Kidney epithelial cell (primary cell): ENCODE measurements at places on chromosomes 7 and 10.

DNA sequence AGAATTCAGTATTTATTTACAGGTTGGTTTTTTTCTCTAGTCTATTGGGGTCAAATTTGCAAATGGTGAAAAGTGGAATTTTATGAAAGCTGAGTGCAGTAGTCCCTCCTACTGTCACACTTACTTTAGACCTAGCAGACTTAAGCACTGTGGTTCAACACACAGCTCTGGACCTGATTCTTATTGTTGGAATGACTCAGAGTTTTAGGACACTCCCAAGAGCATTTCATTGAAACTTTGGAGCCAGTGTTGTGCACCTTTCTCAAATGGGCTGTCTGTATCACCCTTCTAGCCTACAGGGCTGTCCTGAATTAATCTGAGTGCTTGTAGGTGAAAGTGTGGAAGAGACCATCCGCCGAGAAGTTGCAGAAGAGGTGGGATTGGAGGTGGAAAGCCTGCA is 16.1 kb downstream of the NUDT13 start:
- DNase-seq, result no peak

DNA sequence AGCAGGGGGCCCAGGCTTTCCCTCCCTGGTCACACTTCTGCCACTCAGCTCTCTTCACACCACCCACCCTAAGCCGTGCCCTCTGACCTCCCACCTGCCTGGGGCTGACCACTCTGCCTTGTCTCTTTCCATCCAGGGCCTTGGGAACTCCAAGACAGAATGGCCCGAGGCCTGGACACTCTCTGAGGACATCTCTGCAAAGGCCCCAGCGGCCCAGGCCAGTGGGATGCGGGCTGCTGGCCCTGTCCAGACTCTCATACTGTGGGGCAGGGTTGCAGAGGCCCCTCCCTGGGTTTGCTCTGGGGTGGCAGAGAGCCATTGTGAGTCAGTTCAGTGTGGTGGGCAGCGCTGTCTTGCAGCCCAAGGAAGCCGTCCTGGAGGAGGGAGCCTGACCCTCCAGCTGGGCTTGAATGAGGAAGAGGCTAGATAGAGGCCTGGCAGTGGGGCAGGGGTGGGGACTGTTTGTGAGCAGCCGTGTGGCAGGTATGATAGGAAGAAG is 39.9 kb upstream of the RABGEF1 start:
- no peak for DNase-seq

DNA sequence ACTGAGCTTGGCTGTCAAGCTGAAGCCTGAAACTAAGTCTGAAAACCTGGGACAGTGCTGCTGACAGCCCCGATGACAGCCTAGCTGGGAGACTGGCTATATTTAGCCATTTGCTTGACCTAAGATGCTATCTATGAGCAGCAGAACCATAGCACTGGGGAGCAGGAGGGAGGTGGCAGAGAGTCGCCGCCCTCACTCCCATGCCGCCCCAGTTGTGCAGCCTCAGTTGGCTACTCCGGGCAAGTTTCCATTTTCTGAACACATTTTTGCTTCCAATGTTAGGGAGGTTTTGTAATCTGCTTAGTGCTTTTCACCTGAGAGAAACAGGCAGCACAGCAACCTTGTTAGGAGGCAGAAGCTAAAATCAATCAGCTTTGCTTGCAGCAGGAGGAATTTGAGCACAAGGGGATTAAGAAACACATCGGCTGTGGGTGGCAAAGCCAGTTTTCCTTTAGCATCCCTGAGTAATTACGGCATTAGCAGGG is 20.4 kb upstream of the C10orf71 start:
- no peak for DNase-seq

DNA sequence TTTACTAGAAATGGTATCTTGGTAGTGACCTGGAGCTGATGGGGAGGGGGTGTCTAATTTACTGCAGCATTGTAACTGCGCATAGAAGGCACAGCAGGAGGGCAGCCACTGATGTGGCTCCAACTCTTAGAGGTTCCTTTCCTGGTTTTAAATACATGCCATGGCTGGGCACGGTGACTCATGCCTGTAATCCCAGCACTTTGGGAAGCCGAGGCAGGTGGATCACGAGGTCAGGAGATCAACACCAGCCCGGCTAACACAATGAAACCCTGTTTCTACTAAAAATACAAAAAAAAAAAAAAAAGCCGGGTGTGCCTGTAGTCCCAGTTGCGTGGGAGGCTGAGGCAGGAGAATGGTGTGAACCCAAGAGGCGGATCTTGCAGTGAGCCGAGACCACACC is 19.2 kb upstream of the SEC61G start:
- no peak for DNase-seq

DNA sequence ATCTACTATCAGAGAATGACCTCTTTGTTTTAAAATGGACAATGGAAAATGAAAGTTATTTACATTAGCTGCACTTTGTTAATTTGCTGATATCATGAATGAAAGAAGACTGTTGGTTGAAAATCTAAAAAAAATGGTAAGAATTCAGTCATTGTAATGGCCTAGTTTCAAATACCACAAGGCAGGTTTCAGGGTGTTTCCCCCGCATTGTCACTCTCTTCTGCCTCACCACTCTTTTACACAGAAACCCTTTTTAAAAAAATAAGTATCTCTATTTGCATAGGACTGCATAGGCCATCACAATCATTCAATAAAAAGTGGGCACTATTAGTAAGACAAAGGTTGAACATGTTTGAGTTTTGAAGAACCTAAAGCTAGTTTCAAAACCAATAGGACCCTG is 737.1 kb downstream of the INHBA start:
- no peak for DNase-seq
